ENCODE measurements at places on chromosomes 2 and 18.

DNA sequence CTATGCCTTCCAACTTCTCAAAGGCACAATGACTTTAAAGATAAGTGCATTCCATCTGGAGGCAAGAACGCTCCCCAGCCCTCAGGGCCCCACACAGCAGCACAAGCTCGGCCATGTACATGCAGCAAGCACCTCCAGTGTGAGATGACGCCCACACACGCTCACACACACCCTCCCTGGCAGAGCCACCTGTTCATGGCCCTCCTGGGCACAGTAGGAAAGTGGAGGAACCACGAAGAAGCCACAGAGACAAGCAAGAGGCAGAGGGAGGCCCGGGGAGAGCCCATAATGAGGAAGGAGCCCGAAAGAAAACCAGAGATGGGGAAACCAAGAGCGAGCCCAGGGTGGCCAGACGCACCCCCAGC, 21.7 kb downstream of the BIN1 start:
- DNase-seq: no peak

DNA sequence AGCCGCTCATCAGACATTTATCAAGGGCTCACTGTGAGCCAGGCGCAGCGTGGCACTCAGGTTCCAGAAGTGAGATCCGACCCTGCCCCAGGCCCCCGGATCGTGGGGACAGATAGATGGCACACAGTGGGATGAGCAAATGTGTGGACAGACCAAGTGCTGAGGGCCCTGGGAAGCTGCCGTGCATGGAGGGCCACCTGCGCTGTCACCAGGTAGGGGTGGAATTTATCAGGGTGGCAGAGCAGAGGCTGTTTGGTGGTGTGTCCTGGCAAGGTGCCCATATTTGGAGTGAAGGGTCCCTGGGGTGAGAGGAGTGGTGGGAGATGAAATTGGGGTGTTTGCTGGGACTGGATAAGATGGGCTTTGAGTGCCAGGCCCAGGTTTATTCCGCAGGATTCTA, 92.8 kb upstream of the HS6ST1 start:
- DNase-seq: no peak

GRCh38 chr2:134438371-134438770, 184.5 kb downstream of the MGAT5 start:
- no peak for DNase-seq

DNA sequence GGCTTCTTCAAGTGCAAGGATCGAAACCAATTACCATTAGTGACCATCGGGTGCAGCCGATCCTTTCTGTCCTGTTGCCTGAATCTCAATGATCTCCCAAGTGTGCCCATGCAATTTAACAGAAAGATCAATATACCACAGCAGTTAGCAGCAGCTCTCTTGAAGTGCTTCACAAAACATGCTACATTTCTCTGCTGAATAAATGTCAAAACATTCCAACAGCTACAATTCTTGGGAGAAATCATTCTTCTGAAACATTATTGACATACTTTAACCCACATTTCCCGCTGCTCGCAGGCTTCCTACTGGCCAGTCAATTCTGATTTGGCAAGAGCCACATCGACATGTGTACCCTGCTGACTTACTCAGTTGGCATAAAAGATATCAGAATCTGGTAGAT, 907.7 kb downstream of the TMEM182 start:
- DNase-seq: no peak

DNA sequence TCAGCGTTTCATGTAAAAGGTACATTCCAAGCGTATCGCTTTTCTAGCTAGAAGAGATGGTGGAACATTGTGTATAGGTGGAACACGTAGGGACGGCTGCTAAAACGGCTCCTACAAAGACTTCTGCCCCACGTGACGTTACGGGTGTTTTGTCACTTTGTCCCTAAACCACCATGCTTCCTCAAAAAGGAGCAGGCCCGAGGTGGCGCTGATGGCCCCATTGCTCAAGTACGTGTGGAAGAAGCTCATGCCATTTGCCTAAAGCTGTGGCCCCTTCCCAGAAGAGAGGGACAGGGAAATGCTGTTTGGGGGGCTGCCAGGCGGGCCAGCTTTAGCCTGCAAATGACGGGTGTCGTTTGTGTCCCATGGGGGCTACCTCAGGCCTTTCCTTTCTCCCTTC, 72.7 kb downstream of the TMEM247 start:
- DNase-seq: no peak

DNA sequence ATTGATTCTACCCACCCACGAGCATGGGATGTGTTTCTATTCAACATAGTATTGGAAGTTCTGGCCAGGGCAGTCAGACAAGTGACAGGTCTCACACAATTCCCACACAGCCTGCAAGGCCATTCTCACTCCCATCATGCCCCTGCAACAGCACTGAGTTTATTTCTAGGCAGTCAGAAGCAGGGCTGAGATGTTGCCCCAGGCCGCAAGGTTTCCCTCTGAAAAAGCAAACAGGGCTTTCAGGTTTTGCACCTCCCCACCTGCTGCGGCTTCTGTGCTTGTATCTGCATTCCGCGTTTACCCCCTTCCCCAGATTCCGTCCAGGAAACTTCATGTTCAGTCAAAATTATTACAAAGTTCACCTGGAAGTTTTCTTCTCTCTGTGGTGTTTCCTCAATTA, 9.4 kb upstream of the TACR1 start:
- DNase-seq: no peak

DNA sequence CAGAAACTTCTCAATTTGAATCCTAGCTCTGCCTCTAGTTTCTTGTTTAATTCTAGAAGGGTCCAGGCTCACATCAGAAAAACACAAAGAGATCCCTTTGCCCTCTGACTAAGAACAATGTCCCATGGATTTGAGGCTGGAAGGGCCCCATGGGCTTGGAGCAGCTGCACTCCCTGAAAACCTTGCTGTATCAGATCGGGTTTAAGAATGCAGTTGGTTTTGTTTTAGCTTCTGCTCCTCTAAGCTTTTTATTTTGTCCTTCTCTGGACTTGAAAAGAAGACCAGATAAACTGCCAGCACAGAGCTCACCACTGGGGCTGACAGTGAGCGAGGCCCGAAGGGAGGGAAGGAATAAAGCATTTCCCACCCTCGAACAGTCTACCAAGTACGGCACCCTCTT, 69.2 kb upstream of the WIPF1 start:
- no peak for DNase-seq

- DNase-seq: no peak
These were observed 17.8 kb upstream of the SMAD7 start for GRCh38 chr18:48968412-48969215.

GRCh38 chr2:197455428-197455827, 2.1 kb downstream of the COQ10B start:
- no peak for DNase-seq

DNA sequence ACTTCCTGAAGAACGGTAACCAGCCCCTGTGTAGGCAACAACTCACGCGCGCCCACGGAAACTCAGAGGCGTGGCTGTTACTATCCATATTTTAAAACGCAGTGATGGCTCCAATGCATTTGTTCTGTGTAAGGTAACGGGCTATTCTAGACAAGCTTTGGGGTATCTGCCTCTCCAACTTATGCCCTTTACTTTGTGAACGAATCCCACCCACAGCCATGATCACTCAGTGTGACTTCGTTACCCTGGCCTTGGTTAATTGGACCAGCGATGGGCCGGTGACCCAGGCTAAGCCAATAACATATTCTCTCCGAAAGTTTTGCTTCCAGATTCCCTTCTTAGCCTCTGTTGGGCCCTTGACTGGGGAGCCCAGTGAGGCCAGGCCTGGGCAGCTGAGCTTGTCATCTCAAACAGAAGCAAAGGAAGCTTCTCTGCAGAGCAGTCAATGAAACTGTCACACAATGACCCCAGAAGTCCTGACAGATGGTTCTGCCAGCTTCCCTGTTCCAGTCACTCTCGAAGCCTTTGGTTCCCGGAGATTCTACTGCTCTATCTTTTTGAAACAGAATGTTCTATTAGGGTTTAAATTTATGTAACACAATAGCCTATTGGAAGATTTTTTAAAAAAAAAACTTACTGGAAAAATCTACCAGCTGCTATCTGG, 30.7 kb upstream of the ROCK2 start:
- DNase-seq: no peak

DNA sequence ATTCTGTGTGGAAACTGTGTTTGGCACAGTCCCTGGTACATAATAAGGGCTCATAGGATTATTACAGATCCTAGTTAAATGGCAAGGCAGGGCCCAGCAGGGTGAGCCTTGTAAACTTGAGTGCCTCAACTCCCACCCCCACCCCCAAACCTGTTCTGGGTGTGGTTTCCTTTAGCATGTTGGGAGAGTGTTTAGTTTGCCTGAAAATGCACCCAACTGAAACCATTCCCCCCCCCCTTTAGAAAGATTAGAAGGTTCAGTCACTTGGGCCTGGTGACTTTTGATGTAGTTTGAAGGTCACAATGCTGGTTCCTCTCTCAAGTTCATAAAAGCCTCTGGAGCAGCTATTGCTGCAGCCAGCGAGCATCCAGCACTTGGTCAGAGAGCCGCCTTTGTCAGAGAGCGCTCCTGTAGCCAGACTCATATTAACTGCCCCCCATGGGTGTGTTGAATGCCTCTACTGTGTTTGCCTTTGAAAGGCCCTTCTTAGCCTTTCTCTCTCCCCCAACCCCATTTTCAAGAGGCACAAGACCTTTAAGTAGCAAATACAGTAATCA, 113.7 kb downstream of the SPTBN1 start:
- DNase-seq: no peak

- DNase-seq: no peak
These were observed 692.7 kb downstream of the SOCS6 start for GRCh38 chr18:70981400-70982140.

DNA sequence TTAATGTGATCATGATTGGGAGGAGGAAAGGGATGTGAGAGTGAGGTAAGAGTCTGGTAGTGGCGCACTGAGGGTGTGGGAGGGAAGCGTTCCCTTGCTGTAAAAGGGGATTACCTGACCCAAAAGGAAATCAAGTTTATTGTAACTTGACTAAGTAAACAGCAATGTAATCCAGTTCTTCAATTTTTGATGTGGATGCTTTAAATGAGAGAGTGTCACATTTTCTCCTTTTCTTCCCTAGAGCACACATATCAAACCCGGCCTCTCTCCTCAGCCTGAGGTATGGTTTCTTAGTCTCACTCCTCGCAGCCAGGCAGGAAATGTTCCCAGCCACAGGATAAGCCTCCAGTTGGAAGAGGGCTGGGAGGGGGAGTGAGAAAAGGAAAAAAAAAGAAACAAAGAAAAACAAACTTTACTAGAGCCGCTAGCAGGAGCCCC, 688 bp upstream of the ARHGAP28 start:
- no peak for DNase-seq

- no peak for DNase-seq
These were observed 129.7 kb downstream of the BARD1 start for GRCh38 chr2:214679736-214680135.

DNA sequence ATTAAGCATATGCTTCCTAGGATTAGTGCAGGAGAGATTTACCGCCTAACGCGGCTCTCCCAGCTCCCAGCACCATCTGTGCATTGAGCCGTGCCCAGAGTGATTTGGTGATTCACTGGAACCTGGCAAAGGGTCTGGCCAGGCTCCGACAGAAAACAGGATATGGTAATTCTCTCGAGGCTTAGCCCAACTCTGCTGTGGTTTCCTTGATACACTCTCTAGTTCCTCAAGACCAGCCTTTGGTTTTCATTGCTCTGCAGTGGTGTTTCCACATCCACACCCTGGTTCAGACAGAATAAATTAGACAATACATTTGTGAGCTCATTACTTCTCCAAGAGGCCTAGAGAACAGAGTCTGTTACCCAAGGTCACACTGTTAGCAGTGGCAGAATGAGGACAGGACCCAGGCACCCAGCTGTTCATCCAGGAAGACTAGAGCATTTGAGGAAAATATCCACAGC, 23.0 kb upstream of the SMAD2 start:
- no peak for DNase-seq

DNA sequence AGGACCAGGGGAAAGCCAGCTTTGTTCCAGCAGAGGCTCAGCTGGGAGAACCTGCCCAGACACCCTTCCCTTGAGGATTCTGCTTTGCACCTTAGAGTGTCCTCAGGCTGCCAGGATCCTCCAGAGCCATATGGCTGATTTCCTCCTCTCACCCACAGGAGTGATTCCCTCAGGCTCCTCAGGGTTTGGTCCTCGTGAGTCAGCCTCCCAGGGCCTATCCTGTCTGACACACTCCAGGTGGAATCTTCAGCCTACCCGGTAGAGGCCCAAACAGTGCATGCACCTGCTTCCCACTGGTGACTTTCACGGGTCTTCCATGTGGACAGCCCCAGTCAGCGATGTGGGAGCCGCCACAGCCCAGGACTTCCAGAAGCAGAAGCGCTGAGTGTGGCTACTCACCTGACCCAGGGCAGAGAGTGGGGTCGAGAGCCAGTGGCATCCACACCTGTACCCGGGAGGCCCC, 73.3 kb downstream of the TFCP2L1 start:
- DNase-seq: no peak

DNA sequence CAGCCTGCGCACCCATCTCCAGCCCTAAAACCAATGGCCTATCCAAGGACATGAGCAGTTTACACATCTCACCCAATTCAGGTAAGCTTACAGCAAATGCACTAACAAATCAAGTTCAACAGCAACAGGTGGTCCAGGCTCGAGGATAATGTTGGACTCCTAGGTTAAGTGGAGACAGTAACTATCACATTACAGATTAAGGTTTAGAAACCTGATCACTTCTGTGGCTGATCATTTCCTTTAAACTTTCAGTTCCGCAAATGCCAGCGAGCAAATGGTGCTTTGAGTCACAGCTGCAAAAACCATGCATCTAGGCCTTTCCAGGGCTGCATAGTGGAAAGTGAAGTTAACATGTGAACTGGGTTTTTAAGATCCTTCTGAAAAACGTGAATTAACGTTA, 259.4 kb downstream of the GBX2 start:
- DNase-seq: no peak

DNA sequence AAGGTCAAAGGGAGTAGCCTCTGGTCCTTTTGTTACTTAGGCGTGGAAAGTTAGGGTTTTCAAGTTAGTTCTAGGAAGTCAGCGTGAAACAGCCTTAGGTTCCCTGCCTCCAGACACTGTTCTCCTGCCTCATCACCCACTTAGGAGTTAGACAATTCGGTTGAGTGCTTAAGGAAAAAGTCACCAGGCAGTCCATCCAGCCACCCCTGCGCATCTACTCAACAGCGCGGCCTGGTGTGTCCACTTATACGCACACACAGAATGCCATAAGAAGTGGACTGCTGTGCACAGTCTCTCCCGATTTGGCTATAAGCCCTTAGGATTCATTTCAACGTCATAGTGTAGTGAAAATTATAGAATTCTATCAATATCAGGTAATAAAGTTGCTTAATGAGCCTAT, 470.8 kb upstream of the TNP1 start:
- no peak for DNase-seq

- DNase-seq: no peak
These were observed 87.4 kb upstream of the GPC1 start for GRCh38 chr2:240347949-240348500.

GRCh38 chr2:84494070-84494469, 22.2 kb upstream of the DNAH6 start:
- DNase-seq: no peak

GRCh38 chr2:74632939-74633312, 15.2 kb downstream of the M1AP start:
- no peak for DNase-seq

GRCh38 chr2:227363756-227364155, 15.3 kb downstream of the TM4SF20 start:
- DNase-seq: no peak

- no peak for DNase-seq
These were observed 254.8 kb downstream of the TGIF1 start for GRCh38 chr18:3704556-3705344.

- no peak for DNase-seq
These were observed 37.8 kb downstream of the ARID5A start for GRCh38 chr2:96574364-96574763.

Measured in stimulated activated CD8-positive, alpha-beta memory T cell treated with anti-CD3 and anti-CD28 coated beads, Interleukin-2, amount 100 ng/mL, for 1 hour (primary cell).